Stimulated activated CD4-positive, alpha-beta T cell treated with anti-CD3 and anti-CD28 coated beads, Interleukin-1b, Interleukin-23, amount 100 ng/mL, for 24 hours (primary cell): ENCODE measurements at places on chromosomes 11 and 22.

GRCh38 chr11:113664069-113664980, 41.8 kb downstream of the TMPRSS5 start:
- DNase-seq, result no peak

GRCh38 chr22:28951969-28952521, 68.7 kb downstream of the ZNRF3 start:
- no peak for DNase-seq

- no peak for DNase-seq
Measured at GRCh38 chr22:29079218-29079901, 6.5 kb downstream of the KREMEN1 start.

DNA sequence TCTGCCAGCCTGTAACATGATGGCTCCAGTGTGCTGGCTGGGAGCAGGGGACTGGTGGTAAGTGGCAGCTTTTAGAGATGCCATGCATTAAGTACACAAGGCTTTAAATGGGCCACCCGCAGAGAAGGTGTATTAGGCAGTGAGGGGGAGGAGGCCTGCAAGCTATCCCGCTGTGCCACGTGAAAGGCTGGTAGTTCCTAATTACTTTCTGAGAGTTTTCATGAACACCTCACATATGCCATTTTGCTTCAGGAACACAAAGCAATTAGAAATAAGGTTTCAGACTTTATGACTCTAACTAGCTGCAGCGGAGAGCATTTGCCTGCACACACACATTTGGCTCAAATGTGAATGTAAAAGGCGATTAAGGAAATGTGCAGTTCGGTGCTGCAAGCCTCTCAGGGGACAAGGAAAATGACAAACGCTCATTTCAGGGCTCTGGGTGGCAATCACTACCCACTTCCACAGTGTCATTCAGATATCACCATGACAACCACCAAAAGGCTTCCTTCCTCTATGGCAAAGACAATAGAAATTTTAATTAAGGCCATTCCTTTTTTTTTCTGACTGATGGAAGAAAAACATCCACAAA, 116.6 kb downstream of the PLEKHA7 start:
- no peak for DNase-seq

DNA sequence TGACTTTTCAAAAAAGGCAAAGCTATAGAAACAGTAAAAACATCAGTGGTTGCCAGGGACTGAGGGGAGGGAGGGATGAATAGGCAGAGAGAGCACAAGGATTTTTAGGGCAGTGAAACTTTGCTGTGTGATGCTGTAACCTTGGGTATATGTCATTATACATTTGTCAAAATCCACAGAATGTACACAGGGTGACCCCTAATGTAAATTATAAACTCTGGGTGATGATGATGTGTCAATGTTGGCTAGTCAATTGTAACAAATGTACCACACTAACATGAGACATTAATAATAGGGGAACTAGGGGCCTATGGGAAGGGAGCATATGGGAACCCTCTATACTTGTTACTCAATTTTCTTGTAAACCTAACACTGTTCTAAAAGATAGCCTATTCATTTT, 24.8 kb downstream of the RIBC2 start:
- DNase-seq, result no peak

DNA sequence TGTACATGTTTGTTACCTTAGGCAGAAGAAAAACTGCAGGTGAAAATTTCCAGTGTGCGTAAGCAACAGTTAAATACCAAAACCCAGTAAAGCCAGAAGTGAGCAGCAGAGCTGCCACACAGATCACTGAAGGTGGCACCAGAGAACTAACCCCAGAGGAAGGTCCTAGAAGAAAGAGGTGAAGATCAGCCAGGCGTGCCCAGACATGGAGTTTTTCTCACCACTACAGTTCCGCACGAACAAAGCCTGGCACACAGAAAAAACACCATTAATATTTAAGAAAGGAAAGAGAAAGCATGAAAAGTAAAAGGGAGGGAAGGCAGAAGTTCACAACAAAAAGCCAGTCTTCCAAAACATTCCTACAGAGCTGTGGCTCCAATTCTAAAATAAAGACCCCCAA, 60.7 kb downstream of the STK33 start:
- no peak for DNase-seq

- DNase-seq, result no peak
Measured at GRCh38 chr11:19919050-19919561, 206.5 kb downstream of the NAV2 start.

- no peak for DNase-seq
Measured at GRCh38 chr11:35073691-35074419, 65.1 kb upstream of the CD44 start.

- DNase-seq, result peak; percentile 90
Measured at GRCh38 chr11:65422633-65423515, at the start of gene NEAT1. TSS of gene NEAT1 (plus strand) at chr11:65422798.

- no peak for DNase-seq
Measured at GRCh38 chr11:69638941-69639681, 1.8 kb upstream of the CCND1 start.

DNA sequence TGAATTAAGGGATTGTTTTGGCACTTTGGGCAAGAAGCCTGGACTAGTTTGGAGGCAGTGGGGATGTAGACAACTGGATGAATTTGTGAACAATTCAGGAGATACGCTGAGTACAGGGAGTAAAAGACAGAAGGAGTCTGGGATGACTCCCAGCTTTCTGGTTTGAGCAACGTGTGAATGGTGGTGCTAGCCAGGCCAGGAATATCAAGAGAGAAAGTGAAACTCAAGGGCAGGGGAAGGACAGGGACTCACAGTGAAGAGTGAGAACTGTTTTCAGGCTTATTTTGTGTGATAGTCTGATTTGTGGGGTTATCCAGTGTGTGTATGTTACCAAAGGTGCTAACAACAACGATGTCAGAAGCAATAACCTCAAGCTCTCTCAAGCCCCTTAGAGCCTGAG, 15.9 kb downstream of the CHRM1 start:
- DNase-seq, result no peak

DNA sequence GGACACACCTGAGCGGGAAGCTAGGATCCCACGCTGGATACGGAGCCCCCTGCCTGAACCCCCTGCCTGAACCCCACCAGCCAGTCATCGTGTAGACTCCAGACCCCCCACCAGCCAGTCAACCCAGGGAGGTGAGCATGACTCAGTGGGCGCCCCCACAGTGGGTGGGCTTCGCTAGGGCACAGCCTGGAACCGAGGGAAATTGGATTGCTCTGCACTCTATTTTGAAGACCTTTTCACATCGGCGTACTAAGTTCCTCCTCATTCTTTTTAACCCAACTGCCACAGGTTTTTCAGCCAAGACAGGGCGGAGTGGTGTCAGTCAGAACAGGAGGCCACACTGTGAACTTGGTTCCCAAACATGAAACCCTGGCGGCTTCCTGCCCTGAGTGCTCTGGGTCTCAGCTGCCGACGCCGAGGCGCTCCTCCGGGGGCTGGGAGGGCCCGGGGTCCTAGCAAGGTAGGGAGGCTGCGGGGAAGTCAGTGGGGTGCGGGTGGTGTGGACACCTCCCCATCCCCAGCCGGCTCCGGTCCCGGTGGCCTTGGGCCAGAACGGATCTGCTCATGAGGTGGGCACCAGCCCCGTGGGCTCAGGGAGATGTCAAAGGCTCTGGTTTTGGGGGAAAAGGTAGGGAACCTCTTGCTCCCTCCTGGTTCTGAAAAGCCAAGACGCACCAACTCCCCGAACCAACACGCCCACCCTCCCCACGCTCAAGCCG, 57.0 kb downstream of the BRD1 start:
- DNase-seq, result no peak

GRCh38 chr11:30392221-30392784, 69.4 kb downstream of the ARL14EP start:
- no peak for DNase-seq

- DNase-seq, result no peak
Measured at GRCh38 chr11:126312961-126313360, 9.1 kb downstream of the DCPS start.

DNA sequence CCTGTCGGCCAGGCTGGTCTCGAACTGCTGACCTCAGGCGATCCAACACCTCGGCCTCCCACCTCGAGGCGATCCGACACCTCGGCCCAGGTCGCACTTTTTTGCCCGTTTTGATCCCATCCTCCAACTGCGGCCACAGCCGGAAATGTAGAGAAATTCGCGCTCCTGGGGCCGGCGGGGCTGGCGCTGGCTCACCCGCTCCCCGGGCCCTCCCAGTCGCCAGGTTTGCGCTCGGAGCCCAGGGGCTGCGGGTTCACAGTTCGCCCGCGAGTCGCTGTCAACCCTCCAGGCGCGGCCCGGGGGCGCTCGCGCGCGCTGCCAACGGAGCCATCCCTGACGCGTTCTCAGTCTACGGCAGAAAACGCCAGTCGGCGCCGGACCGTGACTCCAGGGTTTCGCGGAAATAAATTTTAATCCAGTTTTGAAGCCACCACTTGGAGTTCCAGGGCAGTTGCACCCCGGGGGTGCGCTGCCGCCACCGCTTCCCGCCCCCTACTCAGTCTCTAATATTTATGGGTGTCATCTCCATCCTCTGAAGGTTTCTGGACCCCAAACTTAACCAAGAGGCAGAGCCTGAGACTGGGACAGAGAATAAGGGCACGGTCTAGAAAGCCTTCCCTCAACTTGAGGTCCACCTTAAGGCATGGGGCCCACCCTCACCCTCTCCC, 1.5 kb upstream of the KLHDC7B start:
- DNase-seq, result peak; percentile 56

GRCh38 chr22:50025993-50026392, 13.4 kb upstream of the IL17REL start:
- DNase-seq, result no peak

DNA sequence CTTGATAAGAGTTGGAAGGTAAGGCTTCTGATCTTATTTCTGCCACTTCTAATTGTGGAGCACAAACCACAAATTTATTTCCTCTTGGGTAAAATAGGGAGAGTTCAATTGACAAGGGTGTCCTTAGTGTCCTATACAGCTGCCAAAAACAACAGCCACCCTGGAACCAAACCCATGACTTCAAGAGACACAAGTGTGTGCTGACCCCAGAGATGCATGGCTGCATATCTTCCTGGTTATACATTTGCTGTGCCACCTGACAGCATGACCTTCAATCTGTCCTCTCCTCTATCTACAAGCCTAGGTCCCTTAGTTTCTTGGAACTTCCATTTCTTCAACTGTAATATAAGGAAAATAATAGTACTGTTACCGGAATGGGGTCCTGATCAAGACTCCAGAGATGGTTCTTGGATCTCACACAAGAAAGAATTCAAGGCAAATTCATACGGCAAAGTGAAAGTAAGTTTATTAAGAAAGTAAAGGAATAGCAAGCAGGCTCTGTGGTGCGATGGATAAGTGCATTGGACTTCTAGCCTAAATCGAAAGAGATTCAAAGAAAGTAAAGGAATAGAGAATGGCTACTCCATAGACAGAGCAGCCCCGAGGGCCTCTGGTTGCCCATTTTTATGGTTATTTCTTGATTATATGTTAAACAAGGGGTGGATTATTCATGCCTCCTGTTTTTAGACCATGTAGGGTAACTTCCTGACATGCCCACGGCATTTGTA, 15.5 kb upstream of the TMEM123 start:
- no peak for DNase-seq
